Inflammatory macrophage (primary cell): ENCODE measurements at places on chromosomes 2 and 18.

DNA sequence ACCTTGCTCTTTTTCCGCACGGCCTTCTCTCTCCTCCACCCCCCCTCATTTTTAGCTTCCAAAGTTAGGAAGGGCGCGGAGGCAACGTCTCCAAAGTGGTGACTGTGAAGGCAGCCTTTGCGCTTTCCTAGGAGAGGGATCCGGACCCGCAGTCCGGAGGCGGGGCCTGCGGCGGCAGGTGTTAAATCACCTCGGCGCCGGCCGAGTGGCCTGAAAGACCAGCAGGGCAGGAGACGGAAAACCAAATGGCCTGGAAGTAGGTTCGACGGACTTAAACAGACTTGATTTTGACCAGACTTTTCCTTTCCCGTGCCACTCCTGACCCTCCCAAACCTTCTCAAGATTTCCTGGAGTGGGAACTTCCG lies 615 bp downstream of the GORASP2 start:
- DNase-seq, result peak; percentile 13

- no peak for DNase-seq
Observed at GRCh38 chr2:52210161-52210560, 1178.2 kb upstream of the NRXN1 start.

DNA sequence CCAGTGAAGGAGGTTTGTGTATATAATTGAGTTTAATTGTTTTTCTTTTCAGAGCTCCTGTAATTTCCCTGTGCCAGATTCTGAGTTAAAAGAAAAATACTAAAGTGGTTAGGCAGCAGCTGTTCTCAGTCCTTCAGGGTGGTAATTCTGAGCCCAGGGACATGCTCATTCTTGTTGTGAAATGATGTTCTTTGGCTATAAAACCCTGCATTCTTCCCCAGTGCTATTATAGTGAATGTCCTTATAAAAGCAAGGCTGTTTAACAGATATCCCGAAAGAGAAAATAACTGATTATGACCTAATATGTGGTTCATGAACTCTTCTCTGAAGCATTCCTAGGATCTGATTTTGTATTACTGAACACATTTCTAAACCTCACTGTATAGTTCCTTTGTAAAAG lies 34.0 kb downstream of the ADAM23 start:
- DNase-seq, result no peak

GRCh38 chr18:31209041-31209440 lies 46.4 kb upstream of the DSC1 start:
- no peak for DNase-seq

DNA sequence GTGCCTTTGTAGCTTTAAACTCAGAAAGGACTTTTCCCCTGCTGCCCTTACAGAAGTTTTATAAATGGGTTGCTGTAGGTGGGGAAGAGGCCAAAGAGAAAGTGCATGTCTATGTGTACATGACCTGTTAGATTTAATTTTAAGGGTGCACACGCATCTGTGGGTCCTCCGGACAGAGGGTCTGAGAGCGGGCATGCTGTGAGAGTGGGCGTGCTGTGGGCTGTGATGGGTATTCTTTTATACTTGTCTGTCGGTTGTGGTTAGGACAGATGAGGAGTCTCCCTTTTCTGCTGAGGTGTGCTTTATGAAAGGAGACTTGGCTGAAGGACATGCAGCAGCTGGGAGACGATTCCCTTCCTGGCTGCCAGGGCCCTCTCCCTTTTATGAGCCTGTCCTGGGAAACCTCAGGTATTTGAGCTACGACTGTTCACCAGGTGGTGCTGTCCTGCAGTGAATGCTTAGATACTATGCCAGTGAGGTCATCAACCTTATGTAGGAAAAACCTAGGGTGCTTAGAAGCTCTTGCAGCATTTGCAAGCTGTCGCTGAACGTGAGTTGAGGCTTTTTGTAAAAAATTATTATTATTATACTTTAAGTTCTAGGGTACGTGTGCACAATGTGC lies 67.5 kb downstream of the TANC1 start:
- no peak for DNase-seq

DNA sequence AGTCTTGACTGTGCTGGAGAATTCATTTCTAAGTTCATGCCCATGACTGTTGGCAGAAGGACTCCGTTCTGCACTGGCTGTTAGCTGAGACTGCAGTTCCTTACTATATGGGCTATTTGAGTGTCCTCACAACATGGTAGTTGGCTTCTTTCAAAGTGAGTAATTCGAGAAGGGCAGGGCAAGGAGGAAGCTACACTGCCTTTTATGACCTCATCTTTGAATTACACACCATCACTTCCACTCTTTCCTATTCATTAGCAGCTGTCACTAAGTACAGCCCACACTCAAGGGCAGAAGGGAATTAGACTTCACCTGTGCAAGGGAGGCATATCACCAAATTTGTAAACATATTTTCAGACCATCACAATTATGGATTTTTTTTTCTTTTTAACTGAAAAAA lies 55.9 kb upstream of the EPAS1 start:
- DNase-seq, result peak; percentile 79

DNA sequence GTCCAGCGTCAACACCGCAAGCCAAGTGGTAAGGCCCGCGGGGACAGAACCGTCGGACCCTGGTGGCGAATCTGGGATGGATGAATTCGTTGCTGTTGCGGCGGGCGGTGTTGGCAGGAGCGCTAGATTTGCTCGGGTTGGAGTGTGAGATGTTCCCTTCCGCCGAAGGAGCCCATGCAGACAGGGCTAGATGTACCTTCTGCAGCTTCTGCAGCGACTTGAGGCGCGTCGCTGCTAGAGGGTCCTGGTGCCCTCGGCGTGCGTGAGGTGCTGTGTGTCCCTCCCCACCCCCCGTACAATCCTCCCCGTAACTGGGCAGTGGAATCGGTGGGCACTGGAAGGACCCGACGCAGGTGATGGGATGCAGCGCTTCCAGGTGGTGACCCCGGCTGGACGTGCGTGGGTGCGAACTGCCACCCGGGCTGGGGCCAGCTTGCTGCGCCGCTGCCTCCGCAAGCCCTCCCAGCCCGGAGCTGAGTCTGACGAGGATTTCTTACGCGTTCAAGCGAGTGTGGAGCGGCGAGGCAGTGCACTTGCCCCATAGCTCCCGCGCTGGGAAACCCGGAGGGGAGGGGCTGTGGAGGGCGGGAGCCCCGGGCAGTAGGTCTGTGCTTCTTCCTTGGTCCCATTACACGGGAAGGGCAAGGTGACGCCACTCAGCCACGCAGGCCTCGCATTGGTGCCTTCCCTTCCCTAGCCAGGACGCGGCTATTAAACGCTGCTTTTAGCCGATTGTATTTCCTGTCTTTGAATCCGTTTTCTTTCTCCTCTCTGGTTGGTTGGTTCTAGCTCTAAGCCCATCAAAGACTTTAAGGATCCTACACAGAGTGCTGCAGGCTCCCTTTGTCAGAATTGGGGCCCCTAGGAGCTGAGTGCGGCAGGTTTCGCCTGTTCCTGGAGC lies 34.2 kb downstream of the CHRNA1 start:
- DNase-seq, result no peak

GRCh38 chr2:199460101-199460671 lies 2.4 kb upstream of the SATB2 start:
- DNase-seq, result peak; percentile 61

DNA sequence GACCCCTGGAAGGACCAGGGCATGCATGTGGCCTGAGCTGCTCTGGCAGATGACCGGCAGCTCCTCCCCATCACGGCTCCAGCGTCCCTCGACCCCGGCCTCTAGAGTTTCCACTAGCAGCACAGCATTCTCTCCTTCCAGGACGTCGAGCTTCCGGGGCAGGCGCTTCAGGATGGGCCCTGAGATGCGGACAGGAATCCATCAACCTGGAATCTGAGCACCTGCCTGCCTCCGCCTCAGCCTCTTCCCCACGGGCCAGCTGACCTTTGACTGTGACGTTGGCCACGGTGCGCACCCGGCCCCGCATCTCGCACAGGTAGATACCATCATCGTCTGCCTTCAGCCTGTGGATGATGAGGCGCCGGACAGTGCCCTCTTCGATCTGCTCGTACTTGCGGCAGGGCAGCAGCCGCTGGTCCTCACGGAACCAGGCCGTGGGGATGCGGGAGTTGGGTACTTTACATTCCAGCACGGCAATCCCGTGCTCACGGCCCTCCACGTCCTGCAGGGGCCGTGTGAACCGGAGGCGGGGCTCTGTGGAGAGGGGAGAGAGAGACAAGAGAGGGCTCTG lies 3.5 kb downstream of the OBSL1 start:
- no peak for DNase-seq

DNA sequence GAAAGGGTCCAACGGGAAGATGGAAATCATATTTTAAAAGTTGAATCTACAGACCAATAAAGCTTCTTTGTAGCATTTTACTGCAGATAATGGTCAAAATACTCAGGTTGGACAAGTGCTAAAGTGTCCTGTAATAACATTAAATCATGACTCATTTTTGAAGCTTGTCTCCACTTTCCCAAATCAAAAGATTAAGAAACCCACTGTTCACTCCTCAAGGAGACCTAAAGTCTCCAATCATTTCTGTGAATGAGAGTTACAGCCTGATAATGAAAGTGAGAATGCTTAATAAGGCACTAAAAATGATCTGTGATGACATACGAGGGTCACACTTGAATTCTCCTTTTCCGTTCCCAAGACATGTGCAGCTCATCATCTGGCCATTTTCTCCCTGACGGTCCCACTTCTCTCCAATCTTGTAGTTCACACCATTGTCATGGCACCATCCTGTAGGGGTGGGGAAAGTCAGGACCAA lies 53.4 kb downstream of the ATIC start:
- DNase-seq, result no peak

- DNase-seq, result no peak
Observed at GRCh38 chr2:99139003-99139402, 2.5 kb upstream of the C2orf15 start.

DNA sequence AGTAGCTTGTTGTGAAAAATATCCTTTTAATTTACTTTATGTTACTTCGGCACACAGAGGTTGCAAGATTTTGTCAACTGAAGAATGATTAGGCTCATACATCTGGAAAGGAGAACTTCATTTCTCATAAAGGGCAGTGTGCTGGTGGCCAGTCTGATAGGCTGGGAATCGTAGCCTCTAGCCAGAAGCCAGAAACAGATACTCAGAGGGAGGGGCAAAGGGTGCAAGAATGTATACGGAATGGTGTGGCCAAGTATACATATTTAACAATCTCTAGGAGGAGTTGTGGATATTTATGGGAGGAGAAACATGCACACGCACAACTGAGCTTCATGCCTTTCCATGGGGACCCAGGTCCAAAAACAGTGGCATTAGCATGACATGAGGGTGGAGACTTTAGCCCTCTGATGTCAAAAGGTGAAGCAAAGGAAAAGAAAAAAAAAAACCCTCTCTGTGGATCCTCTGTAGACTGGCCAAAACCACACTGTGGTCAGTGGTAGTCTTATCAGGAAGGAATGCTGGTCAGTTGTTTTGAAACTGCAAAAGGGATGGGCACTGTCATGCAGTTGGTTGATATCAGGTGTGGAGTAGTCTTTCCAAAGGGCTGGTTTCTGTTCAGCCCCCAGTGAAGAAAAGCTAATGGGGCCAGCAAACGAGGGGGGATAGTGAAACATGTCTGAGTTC lies 34.9 kb upstream of the APCDD1 start:
- DNase-seq, result no peak

DNA sequence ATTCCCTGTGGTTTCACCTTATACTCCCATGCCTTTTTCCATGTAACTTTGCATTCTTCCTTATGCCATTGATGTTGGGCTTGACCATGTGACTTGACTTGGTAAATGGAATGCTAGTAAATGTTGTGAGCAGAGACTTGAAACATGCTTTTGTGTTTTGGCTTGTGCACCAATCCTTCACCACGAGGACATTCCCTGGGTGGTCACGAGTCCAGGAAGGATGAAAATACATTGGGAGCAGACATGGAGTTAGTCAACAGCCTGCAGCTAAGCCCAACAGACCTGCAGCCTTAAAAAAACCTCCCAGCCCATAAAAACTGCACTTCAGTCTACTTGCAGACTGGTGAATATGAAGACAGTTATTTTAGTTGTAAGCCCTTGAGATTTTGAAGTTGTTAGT lies 116.5 kb upstream of the SPATS2L start:
- DNase-seq, result no peak

DNA sequence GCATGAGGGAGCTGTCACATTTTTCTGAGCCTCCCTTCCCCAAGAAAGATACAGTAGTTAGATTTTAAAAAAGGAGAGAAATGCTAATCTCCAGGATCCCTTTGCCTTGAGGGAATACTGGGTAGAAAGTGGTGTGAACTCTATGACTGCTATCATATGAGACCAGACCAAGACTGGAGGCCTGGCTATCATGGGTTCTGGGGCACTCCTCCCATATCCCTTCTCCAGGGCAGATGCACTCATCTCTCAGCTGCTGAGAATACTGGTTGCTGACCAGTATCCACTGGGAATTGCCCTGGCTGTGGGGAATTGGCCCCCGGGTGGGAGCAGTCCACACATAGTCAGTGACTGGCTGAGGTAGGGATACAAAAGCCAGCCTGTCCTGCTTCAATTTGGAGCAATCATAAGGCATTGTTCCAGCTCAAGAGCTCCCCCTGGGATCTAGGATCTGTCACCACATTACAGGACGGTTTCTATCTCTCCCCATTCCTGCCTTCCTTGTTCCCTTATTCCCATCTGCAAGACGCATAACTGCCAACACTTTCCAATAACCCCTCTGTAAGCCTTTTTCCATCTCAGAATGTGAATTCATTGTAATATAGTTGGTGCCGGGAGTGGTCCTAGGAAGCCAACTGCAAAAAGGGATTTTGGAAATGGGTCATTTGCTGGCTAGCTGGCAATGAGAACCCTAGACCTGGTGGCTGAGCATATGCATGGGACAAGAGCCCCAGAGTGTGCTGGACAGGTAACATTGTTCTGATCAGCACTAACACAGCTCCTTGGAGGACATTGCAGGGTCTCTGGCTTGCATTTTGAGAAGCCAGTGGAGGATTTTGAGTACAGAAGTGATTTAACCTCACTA lies 35.4 kb upstream of the REEP1 start:
- DNase-seq, result peak; percentile 49

GRCh38 chr2:98460573-98461497 lies 16.2 kb downstream of the INPP4A start:
- DNase-seq, result peak; percentile 73

GRCh38 chr2:147689220-147689909 lies 155.5 kb upstream of the ACVR2A start:
- peak; percentile 97 for DNase-seq

GRCh38 chr2:134320930-134321329 lies 67.1 kb downstream of the MGAT5 start:
- no peak for DNase-seq

DNA sequence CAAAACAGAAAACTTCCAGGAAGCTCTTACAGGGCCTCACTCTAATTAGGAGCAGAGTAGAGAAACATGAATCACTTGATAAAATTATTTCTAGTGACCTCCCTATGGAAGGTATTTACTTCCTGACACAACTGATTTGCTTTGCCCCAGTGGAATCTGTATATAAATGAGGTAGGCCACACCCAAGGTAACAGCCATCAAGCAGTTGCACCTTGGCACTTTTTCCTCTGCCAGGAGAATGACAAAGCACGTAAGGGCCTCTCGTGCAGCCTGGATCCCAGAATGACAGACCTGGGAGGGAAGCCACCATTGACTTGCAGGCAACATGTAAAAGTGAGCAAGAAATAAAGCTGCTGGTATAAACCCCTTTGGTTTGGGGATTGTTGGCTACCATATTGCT lies 620.0 kb upstream of the SLC39A10 start:
- no peak for DNase-seq
